Fibroblast of lung (primary cell): ENCODE measurements at places on chromosomes 6 and 20. TPM values are rescaled to one million over a fixed set of nuclear protein-coding genes. Genes with fewer than 3 reads are reported as not detected.

DNA sequence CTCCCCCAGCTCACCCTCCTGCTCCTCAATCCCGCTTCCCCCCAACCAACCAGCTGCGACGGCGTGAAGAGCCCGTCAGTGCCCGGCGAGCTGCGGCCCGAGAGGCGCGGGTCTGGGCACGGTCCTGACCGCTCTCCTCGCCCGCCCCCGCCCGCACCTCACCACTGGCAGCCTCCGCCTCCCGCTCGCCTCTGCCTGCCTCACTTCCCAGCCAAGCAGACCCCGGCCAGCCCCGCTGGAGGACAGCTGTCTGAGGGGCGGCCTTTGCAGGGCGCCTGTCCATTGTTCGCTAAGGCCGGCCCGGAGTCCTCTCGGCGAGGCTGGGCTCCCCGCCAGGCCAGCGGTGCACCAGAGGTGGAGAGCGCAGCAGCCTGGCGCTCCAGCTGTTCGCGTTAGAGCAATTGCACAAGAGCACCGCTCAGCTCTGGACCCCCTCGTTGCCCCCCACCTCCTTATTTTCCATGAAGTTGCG is 1.3 kb downstream of the SOBP start:
- no peaks in the 10 kb centered on the region for H3K27me3 ChIP-seq
- peak overlapping the region; percentile 84 for H3K27ac ChIP-seq
- peaks cover 19% of the 10 kb centered on the region for H3K4me1 ChIP-seq

GRCh38 chr20:21971436-21971835 is 266.0 kb downstream of the PAX1 start:
- no peaks in the 10 kb centered on the region for H3K4me1 ChIP-seq
- H3K27ac ChIP-seq, result no peak overlapping the region
- no peak overlapping the region for H3K4me3 ChIP-seq

- H3K4me3 ChIP-seq, result no peak overlapping the region
- DNase-seq, result peak; percentile 63
- H3K27ac ChIP-seq, result no peak overlapping the region
- no peaks in the 10 kb centered on the region for H3K4me1 ChIP-seq
- H3K27me3 ChIP-seq, result no peaks in the 10 kb centered on the region
Measured at GRCh38 chr6:114100215-114100994, 129.5 kb upstream of the HDAC2 start.

GRCh38 chr20:7610681-7611080 is 329.6 kb downstream of the HAO1 start:
- H3K27ac ChIP-seq, result no peak overlapping the region
- H3K36me3 ChIP-seq, result no peaks in the 10 kb centered on the region
- DNase-seq, result no peak
- no peaks in the 10 kb centered on the region for H3K4me1 ChIP-seq
- no peaks in the 10 kb centered on the region for H3K27me3 ChIP-seq

- no peaks in the 10 kb centered on the region for H3K36me3 ChIP-seq
- H3K27me3 ChIP-seq, result no peaks in the 10 kb centered on the region
- H3K27ac ChIP-seq, result no peak overlapping the region
Measured at GRCh38 chr6:145899915-145900569, 64.1 kb downstream of the SHPRH start.

DNA sequence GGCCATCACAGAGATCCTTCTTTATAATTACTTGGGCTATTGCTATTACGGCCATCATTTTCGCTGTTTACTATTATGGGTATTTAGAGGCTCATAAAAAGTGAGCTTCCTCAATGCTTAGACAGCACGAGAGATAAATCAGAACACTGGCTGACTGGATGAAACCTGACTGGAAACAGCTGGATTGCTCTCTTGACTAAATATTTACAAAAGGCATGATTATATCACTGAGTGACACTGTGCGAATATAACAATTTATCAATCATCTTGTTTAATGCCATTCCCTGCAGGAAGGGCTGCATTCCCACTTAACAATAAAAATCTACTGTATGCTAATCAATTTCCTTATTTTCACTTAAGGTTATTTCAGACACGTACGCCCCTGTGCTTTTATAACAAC is 260.1 kb upstream of the ARID1B start:
- peak; percentile 12 for DNase-seq
- H3K4me3 ChIP-seq, result no peak overlapping the region
- H3K27ac ChIP-seq, result no peak overlapping the region
- no peaks in the 10 kb centered on the region for H3K36me3 ChIP-seq

DNA sequence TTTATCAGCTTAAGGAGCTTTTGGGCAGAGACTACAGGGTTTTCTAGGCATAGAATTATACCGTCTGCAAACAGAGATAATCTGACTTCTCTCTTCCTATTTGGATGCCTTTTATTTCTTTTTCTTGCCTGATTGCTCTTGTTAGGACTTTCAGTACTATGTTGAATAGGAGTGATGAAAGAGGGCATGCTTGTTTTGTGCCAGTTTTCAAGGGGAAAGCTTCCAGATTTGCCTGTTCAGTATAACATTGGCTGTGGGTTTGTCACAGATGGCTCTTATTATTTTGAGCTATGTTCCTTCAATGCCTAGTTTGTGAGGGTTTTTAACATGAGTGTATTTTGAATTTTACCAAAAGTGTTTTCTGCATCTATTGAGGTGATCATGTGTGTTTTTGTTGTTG is 192.8 kb upstream of the PHACTR1 start:
- no peak for DNase-seq
- no peaks in the 10 kb centered on the region for H3K27me3 ChIP-seq
- H3K4me1 ChIP-seq, result no peaks in the 10 kb centered on the region

DNA sequence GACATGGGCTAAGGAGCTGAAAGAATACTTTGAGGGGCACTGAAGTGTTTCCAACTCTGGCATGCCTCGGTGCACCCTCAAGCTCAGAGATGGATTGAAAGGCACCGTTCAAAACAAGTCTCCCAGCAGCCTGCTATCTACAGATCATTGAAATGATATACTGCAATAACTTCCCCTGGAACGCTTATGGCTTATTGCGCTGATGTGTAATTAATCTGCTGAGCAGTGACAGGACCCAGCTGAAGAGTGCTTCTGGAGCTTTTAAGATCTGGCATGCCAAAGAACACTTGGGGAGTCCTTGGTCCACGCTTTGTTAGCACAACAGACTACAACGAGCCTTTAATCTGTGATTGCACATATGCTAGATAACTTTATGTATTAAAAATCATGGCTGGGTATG is 708.2 kb downstream of the PRKN start:
- no peak for DNase-seq
- no peak overlapping the region for H3K4me3 ChIP-seq
- H3K27me3 ChIP-seq, result no peaks in the 10 kb centered on the region
- H3K36me3 ChIP-seq, result no peaks in the 10 kb centered on the region
- H3K27ac ChIP-seq, result no peak overlapping the region

DNA sequence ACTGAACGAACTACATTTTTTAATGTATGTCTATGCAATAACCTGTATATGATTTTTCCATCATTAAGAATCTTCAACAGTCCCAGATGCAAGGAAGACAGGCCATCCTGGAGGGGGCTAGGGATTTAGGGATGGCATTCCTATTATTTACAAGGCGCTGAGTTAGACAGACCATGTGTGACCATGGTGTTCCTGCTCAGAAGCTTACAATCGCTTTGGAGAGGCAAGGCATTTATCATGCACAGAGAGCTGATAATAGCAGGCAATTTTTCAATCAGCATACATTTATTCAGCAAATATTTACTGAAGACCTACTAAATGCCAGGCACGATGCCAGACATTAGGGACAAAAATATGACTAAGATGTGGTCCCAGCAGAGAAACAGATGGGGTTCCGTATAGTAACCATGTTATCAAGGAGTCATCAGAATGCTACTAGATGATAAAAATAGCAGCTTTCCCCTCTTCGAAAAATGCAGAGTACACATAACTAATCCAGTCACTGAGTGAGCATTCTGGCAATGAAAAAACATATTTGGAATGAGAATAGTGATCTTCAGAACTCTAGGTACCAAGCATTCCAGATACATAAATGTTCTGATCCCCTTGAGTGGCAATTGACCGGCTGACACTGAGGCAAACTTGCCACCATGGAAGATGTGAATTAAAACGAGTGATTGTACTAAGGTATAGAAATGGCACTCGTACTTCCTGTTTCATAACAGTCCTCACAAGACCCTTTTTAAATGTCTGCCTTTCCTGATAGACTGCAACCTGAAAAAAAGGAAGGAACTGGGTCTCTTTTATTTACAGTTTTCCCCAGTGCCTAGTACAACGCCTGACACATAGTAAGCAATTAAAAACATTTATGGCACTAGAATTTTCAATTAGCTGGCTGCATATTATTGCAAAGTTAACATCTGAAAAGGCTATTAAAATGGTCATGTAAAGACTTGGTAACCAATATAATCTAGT is 135.7 kb downstream of the ATXN1 start:
- no peaks in the 10 kb centered on the region for H3K27me3 ChIP-seq
- H3K4me1 ChIP-seq, result no peaks in the 10 kb centered on the region
- H3K27ac ChIP-seq, result no peak overlapping the region
- DNase-seq, result no peak
- H3K4me3 ChIP-seq, result no peak overlapping the region
- no peaks in the 10 kb centered on the region for H3K36me3 ChIP-seq

PRDM1 gene
- 2.3 and 5.4 TPM in 2 replicates for total RNA-seq

BEND3 gene
- total RNA-seq, result 0.83 and 1.0 TPM in 2 replicates

MDFI gene
- 0.17 and 3.3 TPM in 2 replicates for total RNA-seq

IPCEF1 gene
- 0.26 and 0.33 TPM in 2 replicates for total RNA-seq

TRIM31 gene
- total RNA-seq, result not detected in 2 replicates
